ENCODE measurements at places on chromosomes 4 and X. TPM values are rescaled to one million over a fixed set of nuclear protein-coding genes. Genes with fewer than 3 reads are reported as not detected.

Gene APOO
- total RNA-seq = 58.9 TPM

Gene SRPX2
- total RNA-seq = 24.5 TPM

Gene VCX3A
- 160 TPM for total RNA-seq

Gene BEX1
- total RNA-seq = 53.5 TPM

Gene PABPC4L
- total RNA-seq = 0.68 TPM

- DNase-seq = no peak
These were observed 935.7 kb downstream of the RAPGEF2 start for GRCh38 chr4:160038615-160039014.

GRCh38 chr4:186002853-186003252, 66.1 kb upstream of the TLR3 start:
- no peak for DNase-seq

- DNase-seq = no peak
These were observed 132.1 kb upstream of the PCDH18 start for GRCh38 chr4:137664416-137664815.

Measured in H4 (cell line).